Fibroblast of villous mesenchyme (primary cell): ENCODE measurements at places on chromosomes 5 and 9. TPM values are rescaled to one million over a fixed set of nuclear protein-coding genes. Genes with fewer than 3 reads are reported as not detected.

GRCh38 chr9:127209948-127210640 is 54.5 kb upstream of the GARNL3 start:
- no peak for DNase-seq

DNA sequence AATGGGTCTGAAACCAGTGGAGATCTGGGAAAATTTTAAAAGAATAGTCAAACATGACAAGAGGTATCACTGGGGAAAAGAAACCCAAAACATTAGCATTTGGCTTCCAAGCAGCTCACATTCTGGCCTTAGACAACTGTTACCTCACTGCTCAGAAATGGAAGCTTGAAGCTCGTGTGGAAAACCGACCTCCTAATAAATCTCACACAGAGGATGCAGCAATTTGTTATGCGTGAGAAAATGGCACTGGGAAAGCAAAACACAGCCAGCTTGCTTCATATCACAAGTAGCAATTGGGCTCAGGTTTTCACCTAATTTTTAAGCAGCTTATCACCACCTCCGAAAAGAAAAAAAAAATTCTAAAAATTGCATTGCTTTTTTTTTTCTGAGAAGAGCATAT is 103.3 kb upstream of the TAS2R1 start:
- peak; percentile 28 for DNase-seq

- no peak for DNase-seq
Measured at GRCh38 chr9:125995706-125996105, 248.5 kb downstream of the PBX3 start.

DNA sequence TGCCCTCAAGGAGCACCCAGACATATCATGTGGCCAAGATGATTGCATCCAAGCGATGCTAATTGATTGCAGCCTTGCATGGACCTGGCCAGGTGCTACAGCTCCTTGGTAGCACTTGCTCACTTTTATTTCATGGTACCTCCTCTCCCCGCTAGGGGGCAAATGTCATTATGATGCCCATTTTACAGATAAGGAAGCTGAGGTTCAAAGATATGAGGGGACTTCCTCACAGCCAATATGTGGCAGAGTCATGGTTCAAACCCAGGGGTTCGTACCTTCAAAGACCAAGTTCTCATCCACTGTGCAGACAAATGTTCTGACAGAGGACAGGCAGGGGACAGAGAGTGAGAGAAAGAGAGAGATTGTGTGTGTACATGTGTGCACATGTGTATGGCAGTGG is 21.9 kb upstream of the KCNMB1 start:
- DNase-seq: no peak

DNA sequence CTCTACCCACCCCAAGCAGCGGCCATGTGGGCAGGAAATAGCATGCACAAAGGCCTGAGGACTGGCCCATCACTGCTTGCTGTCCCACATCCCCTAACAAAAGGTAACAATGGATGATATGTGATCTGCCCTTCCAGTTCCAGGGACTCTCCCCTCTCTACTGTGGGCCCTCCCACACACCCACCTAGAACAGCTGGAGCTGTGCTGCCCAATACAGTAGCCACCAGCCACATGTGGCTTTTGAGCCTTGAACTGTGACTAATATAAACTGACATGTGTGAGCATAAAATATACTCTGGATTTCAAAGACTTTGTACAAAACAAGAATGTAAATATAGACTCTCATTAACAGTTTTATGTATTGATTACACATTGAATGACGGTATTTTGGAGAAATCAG is 78.1 kb downstream of the C5orf15 start:
- peak; percentile 10 for DNase-seq

- no peak for DNase-seq
Measured at GRCh38 chr5:160167624-160168165, 48.4 kb upstream of the PWWP2A start.

GRCh38 chr5:150338546-150338945 is 19.0 kb upstream of the TCOF1 start:
- DNase-seq: no peak

- no peak for DNase-seq
Measured at GRCh38 chr5:179749857-179750508, 17.4 kb downstream of the MAML1 start.

DNA sequence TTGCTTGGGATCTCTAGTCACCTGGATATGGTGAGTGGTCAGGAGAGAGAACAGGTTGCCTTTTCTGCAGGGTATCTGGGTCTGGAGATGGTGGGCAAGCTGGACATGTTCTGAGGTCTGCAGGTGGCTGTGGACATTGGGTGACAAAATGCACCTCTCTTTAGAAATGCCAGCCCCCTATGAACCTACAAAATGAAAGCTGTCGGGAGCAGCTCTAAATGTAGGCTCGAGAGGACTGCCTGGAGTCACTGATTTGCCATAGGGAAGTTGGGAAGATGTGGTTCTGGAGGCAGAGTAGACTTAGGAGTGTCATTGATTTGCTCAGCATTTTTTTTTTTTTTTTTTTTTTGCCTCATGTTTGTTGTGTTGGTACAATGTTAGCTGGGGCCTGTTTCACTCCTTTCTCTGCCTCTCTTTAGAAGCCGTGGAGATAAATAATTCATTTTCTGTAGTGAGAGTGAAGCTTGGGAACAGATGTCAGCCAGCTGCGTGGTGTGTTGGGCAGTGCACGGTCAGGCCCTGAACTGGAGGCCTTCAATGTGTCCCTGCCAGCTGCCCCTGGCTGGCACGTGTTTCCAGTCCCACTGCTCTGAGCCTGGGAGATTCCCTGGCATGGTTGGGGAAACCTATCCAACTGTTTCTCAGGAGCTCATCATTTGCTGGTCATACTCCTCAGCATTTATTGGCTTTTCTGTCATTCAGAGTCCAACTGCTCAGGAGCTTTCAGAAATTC is 5.4 kb downstream of the RGS3 start:
- no peak for DNase-seq

DNA sequence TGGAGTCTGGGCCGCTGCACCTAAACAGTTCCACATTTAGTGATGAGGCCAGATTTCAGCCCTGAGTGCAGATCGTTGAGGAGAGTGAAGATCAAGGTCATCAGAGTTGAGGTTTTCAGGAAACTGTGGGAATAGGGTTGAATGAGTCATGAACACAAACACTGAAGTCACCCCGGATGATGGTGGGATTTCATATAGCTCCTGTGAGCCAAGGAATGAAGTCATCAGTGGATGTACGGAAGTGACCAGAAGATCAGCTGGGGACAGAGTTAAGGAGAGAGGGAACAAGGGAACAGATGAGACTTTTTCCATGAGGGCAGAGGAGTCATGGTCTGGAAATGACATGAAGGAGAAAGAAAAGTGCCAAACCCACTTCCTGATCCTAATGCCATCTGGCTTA is 36.5 kb downstream of the PALM2AKAP2 start:
- peak; percentile 93 for DNase-seq

DNA sequence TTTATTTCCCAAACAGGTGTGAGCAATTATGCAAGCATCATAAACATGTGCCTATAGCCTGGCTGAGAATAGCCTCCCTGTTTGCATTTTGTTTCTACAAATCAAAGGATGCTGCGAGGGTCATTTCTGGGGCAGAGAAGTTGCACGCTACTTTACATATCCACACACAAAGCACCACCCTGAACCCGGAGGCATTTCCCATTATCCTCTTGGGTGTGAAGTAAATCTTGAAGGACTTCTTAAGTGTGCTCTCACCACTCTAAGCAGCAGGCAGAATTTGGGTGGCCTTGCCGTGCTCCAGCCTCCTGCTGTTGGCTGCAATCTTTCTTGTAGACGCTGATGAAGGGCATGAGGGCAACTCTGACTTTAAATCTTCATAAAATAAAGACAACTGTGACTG is 124.0 kb upstream of the TLE4 start:
- no peak for DNase-seq

DNA sequence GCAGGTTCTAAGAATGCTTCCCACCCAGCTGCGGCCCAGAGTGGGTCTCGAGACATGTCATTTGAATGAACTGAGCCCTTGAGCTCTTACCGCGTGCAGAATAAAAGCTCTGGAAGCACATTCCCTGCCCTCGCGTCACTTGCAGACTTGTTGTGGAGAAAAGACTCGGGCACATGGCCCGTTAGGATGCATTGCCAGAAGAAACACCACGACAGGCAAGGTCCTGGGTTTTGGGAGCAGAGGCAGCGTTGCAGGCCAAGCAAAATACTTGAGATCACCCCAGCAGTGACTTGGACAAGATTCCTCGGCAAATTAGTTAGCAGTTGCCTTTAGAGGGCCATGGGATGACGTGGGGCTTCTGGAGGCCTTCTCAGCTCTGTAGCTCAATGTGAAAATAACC is 170.8 kb upstream of the MSX2 start:
- DNase-seq: no peak

GRCh38 chr5:115309751-115310370 is 13.4 kb upstream of the CCDC112 start:
- peak; percentile 64 for DNase-seq

- no peak for DNase-seq
Measured at GRCh38 chr5:23274171-23274570, 233.2 kb upstream of the PRDM9 start.

DNA sequence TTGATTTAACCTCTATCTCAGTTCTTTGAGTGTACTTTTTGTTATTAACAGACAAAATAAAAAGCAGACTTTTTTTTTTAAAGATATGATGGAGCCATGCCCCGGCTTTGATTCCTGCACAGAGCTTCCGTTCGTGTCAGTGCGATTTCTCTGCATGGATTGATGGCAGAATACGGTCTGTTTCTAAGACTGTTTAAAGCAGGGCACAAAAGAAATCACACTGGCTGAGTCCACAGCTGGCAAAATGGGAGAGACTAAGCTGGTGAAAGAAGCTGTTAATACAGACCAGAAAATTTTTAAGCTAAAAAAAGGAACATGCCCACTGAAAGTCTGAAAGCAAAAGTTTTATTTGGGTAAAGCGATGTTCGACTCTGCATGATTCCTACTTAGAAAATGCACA is 501.4 kb upstream of the WWC1 start:
- no peak for DNase-seq

DNA sequence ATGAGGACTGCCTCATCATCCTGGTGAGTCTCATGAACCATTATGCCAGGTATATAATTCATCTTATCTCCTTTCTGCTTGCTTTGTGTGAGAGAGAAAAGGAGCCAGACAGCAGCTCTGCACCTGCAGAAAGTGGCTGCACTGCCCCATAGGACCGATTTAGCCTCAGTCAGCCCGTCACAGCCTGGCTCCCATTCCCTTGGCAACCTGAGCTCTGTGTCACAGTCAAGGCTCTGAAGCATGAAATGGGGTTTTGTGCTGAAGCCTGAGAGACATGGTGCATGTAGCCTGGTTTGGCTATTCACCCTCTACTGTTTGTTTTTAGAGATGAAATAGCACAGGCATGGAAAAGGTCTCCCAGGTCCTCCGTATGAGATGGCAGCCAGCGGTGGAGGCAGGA is 198.3 kb downstream of the KCTD16 start:
- no peak for DNase-seq

DNA sequence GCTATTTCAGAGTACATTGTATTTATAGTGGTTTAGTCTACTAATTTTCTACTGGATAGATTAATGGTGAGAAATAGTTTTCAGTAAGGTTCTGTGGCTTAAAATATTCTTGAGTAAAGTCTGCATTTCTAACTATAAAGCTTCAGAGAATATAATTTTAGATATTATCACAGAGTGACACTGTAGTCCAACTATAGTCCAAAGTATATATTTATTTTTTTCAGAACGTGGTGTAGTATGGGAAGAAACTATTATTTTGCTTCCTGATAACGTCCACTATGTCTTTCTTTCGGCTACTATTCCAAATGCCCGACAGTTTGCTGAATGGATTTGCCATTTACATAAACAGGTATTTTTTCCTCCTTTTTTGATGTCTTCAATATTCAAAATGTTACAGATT is 35.3 kb downstream of the MTREX start:
- no peak for DNase-seq

DNA sequence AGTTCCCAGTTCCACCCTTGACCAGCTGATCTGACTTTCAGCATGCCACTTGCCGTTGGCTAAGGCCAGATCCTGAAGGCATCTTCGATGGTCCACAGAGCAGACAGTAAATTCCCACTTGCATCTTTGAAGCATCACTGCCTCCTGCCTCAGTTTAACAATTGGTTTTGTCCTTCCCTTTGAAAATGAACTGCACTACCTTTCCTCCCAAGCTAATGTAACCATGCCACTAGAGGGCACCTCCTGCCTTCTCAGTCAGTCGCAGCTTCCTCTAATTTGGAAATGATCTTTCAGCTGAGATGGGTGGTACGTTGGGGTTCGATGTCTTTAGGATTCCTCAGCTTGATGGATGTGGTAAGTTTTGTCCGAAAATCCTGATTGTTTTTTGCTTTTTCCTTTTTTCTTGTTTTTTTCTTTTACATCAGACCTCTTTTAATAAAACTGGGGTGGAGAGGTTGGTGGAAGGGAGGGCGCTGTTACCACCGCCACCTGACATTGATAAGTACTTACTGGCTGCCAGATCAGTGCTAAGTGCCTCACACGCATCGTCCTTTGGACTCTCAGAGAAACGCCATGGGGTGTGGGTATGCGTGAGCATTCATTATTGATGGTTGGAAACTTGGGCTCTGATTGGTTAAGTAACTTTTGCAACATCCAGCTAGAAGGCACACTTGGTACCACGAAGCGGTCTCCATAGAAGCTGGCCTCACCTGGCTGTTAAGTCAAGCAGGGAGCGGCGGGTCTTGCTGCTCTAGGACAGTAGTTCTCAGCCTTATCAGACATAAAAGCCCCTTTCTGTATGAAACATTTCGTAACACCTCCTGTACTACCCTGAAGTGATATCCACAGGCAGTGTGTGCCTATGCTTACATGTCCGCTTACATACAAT is 16.9 kb downstream of the PTTG1 start:
- peak; percentile 63 for DNase-seq

- DNase-seq: peak; percentile 87
Measured at GRCh38 chr9:27247756-27248155, 49.2 kb downstream of the EQTN start.

- DNase-seq: no peak
Measured at GRCh38 chr5:135890867-135891266, 4.8 kb downstream of the IL9 start.

The BTNL8 gene
- not detected in 2 replicates for total RNA-seq

The PCDHB11 gene
- total RNA-seq: 0.32 TPM in 1 of 2 replicates, not detected in the other

The ADAMTSL2 gene
- total RNA-seq: under 0.01 and 0.32 TPM in 2 replicates
